ENCODE measurements at places on chromosomes 5 and 9.

GRCh38 chr9:91867740-91868139 lies 82.3 kb downstream of the ROR2 start:
- DNase-seq, result no peak

DNA sequence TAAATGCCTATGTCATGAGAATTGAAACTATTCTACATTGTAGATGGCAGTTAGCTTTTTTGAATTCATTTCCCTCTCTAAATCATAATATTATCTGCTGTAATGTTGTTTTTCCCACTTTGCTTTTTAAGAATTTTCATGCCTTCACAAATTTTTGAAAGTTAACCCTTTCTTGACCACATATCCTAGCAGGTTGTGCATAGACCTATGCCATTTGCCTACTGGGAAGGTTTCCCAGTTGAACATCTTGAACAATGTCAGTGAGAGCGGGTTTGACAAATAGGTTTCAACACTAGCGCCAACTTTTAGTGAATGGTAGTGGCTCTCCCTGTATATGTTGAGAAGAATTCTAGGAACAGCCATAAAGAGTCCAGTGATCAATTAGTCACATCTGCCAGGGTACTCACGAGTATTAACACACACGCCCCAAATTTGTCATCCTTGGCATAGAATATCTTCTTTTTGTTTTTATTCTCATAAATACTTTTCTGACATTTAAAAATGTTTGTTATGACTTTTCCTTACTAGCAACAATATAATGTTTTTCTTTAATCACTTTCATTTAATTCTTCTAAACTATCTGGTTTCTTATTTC lies 307.6 kb downstream of the PJA2 start:
- DNase-seq, result no peak

DNA sequence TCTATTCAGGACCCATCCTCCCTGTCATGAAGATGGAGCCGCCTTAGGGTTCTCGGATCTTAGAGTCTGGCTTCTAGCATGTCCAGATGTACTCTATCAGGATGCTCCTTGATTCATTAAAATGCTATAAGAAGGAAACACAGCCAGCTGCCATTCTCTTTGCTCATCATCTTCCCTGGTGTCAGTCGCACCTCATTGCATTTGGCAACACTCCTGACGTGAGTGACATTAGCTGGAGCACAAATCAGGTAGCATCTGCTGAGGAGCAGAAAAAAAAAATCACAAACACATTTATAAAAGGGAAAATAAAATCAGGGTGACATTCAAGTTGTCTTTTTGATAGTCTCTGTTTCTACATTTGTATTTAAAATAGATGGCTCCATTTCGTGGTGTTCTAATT lies 226.1 kb upstream of the NMUR2 start:
- no peak for DNase-seq

DNA sequence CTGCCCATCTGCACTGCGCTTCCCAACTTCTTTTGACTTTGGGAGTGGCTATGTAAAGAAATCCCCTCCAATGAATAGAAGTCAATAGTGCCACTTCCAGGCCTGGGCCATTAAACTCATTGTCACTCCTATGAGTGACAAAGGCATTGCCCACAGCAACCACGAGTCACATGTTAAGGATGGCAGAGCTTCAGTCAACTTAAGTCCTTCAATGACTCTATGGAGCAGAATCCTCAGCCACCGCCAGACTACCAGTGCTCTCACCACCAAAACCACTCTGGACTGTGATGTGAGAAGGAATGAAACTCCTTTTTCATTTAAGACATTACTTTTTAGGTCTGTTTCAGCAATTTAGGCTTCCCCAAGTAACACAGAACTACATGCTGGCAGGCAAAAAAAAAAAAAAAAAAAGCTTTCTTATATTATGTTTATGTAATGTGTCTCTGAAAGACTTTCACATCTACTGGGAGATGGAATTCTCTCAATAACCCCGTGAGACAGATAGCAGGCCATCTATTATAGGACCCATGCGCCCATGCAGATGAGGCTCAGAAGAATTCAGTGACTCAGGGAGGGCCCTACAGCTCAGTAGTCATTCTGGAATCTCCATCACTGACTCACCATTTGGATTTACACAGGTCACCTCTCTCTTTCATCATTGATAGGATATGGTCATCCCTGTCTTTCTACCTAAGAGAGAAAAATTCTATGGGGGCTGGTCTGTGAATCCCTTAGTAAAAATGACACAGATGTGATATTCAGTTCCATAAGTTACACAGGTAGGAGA lies 180.5 kb downstream of the CEMIP2 start:
- no peak for DNase-seq

DNA sequence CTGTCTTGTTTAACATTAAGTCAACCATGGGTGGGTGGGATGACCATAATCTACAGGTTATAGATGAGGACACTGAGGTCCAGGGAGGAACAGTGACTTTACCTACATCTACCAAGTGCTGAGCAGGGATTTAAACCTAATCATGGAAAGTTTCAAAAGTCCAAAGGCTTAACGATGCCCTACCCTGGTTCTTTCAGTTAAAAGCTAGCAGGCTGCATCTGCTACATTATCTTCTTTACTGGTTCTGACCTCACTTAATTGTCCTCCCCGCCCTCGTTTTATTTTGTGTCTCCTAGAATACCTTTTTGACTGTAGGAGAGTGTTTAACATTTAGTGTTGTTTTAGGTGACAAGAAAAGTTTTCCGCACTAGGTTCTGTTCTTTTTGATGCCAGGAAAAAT lies 735.2 kb downstream of the TLR4 start:
- DNase-seq, result no peak

DNA sequence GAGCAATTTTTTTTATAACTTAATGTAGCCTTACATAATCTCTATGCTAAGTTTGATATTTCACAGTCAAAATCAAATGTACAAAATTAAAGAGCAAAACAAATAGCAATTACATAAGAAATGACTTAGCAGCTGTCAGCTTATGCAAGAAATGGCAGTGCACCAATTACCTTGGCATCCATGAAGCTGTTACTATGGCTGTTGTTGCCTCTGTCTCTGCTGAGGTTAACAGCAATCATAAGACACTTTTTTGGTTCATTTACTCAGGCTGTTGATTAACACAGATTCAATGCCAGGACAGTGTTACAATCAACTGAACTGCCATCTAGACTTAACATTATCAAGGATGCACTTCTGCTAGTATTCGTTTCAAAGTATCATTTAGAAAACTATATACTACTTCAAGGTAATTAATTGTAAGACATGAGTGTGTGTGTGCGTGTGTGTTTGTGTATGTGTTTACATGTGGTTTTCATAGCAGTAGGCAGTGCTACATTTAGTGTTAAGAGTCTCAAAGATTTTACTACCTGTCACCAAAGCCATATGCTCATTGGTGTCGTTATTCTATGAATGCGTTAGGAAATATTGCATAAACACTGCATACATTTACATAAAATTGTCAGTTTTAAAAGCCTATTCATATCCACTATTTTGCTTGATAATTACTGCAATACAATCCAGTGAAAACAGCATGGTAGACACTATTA lies 1084.2 kb upstream of the COX7C start:
- DNase-seq, result no peak

- DNase-seq, result no peak
Measured at GRCh38 chr5:40957048-40957447, 47.8 kb downstream of the C7 start.

- DNase-seq, result no peak
Measured at GRCh38 chr9:8115570-8115969, 316.0 kb upstream of the DMAC1 start.

DNA sequence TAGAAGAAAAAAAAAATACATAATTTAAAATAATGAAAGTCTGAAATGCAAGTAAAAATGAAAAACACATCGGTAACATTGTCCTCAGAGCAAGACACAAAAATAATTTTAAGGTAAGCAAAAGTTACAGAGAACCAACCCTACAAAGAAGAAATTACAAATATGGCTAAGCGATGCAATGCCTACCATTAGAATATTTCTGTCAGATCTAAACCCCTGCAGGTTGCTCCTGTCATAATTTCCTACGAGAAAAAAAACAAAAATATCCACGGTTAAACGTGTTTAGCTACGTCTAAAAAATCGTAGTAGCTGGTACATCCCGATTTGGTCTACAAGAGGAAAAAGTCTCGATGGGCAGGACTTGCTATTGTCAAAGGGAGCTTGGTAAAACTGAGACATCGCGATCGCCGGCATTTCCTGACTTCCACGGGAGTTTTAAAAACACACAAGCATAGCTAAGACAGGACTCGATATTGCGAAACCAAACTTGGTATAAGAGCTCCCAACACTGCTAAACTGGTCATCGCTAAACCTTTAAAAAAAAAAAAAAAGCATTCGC lies 1.1 kb upstream of the ANXA2R start:
- DNase-seq, result no peak

DNA sequence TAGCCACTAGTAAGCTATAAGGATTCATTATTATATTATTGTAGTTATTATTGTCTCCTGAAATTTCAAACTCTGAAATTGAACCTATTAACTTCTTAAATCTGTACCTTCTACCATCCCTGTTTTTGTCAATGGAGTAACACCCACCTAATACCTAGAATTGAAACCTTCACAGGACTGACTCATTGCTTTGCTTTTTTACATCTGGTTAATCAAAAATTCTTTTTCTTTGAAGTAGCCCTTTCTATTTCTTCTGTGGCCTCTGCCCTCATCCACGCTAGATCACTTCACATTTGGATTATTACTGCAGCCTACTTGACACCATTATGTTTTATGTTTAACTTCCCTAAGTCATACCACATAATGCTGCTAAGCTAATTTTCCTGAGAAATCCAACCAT lies 35.6 kb downstream of the RBM27 start:
- no peak for DNase-seq

DNA sequence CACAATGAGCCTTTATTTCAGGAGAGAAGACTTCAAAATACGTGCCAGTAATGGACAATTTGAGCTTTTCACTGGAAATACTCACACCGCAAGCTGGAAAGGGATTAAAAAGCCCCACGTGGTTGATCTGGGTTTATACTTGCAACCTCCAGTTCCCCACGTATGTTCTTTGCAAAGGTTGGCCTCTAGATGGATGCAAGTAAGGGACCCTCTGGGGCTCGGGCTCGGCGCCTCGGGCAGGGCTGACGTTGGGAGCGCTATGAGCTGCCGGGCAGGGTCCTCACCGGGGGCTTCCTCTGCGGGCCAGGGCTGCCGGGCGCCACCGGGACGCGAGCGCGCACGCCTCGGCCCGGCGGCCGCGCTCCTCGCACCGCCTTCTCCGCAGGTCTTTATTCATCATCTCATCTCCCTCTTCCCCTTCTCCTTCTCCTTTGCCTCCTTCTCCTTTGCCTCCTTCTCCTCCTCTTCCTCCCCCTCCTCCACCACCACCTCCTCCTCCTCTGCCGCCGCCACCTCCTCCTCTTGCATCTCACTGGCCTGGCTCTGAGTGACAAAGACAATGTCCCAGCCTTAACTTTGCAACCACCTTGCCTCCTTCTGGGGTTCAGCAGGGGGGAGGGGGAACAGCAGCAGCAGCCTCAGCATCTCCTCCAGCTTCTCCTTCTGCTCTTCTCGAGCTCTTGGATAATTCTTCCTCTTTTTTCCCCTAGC lies 701 bp upstream of the ZNF462 start:
- DNase-seq, result no peak

DNA sequence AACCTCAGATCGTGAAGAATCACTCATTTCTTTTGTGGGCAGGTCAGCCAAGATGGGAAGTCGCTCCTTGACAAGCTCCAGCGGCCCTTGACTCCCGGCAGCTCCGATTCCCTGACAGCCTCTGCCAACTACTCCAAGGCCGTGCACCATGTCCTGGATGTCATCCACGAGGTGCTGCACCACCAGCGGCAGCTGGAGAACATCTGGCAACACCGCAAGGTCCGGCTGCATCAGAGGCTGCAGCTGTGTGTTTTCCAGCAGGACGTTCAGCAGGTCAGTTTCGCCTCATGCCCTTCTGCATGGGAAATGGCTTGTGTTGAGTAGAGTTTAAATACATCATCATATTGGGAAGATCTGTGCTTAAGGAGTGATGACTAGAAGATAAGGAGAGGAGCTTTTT lies 173.3 kb downstream of the TRIO start:
- DNase-seq, result no peak

DNA sequence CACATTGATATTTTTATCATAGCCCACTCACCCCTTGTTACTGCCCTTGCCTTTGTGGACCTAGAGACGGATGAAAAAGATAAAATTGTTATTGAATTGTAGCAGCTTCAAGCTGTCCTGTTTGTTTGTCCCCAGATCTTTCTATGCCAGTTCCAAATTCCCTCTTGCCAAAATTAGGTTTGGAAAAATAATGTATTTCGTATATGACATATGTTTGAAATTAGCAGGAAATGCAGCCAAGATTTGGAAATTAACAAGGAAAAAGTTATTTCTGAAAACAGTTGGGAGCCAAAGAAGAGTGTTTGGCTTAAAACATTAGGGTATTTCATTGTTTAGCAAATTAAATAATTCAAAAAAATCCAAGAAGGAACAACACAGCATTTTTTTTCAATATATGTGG lies 33.5 kb downstream of the SPATA31D1 start:
- no peak for DNase-seq

DNA sequence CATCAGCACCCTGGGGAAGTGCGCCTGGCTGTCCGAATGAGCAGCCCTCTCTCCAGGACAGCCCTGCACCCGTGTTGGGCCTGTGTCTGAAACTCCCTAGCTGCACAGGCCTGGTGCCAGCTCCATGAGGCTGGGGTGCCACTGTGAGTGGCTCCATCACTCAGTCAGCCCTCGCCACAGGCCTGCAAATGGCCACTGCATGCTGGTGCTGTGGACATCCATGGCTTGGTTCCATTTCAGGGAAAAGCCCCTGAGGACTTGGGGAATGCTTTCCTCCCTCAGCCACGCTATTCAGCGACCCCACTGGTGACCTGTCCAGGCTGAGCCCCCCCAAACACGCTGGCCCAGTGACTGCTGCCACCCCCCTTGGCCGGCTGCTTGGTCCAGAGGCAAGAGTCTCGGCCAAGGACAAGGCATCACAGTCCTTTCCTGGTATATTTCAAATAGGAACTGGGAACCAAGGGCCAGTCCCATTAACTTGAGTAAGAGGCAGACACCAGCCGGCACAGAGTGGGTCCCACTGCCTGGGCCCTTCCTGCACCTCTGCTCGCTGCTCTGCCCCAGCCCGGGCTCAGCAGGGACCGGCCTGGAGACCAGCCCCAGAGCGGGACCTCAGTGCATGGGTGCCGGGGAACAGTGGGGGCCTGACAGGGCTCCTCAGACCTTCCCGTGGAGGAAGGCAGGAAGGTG lies 181.3 kb downstream of the AUH start:
- DNase-seq, result no peak

- DNase-seq, result no peak
Measured at GRCh38 chr9:4859035-4859434, 66.3 kb downstream of the RCL1 start.

DNA sequence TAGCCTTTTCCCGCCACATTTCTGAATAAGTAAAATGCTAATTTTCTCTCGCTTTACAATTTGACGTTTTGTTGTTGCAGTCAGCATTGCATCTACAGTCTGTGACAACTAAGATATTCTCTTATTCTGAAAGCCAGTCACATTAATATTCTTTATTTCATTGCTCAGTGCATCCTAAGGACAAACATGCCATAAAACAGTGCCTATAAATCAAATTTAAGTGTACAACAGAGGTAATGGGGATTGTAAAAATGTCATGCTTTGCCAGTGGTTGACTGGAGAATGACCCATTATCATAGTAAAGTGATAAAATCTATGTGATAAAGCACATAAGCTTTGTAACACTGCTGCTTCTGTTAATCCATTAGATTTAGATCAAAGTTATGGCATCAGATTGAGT lies 1850.0 kb upstream of the ACO1 start:
- DNase-seq, result no peak

Measured in stimulated activated CD8-positive, alpha-beta memory T cell treated with anti-CD3 and anti-CD28 coated beads, Interleukin-4, amount 100 ng/mL, for 1 hour (primary cell).